ENCODE measurements at places on chromosomes 7 and 10. TPM values are rescaled to one million over a fixed set of nuclear protein-coding genes. Genes with fewer than 3 reads are reported as not detected.

Gene OPALIN
- polyA plus RNA-seq, result not detected

Gene OR2A7
- not detected for polyA plus RNA-seq

DNA sequence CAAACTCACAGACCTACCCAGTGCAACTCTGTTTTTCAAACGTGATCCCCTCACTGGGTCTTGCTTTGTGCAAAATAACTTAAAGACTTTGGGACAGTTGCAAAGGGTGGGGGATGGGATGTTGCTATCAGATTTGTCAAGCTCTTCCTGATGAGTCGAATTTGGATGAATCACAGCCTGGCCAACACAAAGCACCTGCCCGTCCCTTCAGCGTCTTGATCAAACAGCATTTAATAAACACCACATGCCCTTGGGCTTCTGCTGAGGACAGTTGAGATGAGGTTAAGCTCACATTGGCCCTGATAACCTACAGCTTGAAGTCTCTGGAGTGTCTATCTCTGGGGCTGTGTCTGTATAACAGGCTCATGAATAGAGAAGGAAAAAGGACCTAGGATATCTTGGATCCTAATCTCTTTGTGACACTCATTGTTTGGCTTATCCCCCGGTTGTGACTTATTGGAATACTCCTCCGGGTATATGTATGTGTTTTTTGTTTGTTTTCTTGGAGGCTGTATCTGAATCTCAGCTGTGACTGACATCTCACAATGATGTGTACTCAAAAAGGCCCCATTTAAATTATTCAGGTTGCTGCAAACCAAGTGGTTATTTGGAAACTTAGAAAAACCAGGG is 132.6 kb upstream of the NAMPT start:
- DNase-seq, result no peak

- DNase-seq, result no peak
Observed at GRCh38 chr10:12876266-12876665, 125.2 kb downstream of the CCDC3 start.

DNA sequence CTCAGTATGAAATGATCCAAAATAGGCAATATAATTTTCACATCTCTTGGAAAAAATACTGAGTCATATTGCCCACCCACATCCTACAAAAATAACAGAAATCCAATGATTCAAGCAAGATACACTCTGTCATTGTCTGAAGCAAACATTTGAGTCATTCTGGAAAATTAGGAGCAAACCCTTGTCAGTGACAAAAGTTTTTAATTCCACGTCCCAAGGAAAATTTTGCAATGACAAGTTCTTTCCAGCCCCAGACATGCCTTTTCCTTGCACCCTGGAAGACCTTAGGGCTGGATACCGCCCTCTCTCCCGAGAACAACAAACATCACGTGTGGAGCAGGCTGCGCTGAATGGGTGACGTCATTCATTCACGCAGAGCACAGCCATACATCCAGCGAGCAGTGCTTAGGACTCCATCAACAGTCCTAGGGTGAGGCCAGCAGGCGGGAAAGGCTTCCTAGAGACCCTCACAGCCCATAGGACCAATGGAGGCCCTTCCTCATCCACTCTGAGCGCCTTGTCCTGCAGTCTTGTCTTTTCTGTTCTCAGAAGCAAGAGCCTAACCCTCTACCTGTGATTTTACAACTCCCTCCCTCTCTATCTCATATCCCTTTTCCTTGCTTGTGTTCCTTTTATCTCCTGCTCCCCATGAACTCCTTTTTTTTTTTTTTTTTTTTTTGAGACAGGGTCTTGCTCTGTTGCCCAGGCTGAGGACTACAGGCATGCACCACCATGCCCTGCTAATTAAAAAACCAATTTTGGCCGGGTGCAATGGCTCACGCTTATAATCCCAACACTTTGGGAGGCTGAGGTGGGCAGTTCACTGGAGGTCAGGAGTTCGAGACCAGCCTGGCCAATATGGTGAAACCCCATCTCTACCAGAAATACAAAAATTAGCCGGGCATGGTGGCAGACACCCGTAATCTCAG is 23.5 kb upstream of the KDM7A start:
- DNase-seq, result peak; percentile 37

Measured in psoas muscle (tissue), 8 donors.